ENCODE measurements at places on chromosomes 5 and 9. TPM values are rescaled to one million over a fixed set of nuclear protein-coding genes. Genes with fewer than 3 reads are reported as not detected.

Gene C6
- 3.5 TPM for total RNA-seq

Gene WDR38
- 0.79 TPM for total RNA-seq

Gene ASS1
- 93.0 TPM for total RNA-seq

Gene AQP7
- not detected for total RNA-seq

DNA sequence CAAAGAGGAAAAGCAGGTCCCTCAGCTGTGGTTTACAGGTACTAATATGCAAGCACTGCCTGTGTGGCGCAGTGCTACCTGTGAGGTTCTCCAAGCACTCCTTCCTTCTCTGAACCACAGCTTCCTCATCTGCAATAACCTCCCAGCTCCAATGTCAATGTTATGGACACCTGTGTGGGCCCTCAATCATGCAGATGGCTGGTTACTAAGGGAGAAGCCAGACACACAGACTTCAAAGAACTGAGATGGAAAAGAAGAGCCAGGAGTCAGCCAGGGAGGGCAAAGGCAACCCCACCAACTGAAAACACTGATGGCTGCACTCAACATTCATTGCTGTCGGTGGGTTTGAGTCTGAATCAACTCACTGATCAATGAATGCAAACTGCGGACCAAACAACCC lies 77.7 kb downstream of the NR6A1 start:
- no peak for DNase-seq
- no peaks in the 10 kb centered on the region for H3K36me3 ChIP-seq
- no peak overlapping the region for H3K4me3 ChIP-seq
- no peak overlapping the region for H3K27ac ChIP-seq

DNA sequence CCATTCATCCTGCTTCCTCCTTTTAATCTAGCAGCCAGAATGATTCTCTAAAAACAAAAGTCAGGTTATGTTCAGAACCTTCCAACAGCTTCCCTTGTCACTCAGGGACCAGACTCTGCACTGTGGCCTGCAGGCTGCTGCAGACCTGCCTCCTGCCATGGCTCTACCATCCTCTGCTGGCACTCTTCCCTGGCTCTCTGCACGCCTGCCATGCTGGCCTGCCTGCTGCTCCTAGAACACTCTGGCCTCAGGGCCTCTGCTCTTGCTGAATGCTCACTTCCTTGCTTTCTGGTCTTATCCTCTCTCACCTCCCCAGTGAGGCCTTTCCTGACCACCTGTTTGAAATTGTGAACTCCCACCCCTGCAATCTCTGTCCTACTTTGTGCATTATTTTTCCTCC lies 149.4 kb downstream of the CD180 start:
- H3K36me3 ChIP-seq = no peaks in the 10 kb centered on the region
- H3K4me3 ChIP-seq = no peak overlapping the region
- no peaks in the 10 kb centered on the region for H3K27me3 ChIP-seq
- H3K27ac ChIP-seq = no peak overlapping the region
- no peaks in the 10 kb centered on the region for H3K4me1 ChIP-seq
- no peak for DNase-seq

DNA sequence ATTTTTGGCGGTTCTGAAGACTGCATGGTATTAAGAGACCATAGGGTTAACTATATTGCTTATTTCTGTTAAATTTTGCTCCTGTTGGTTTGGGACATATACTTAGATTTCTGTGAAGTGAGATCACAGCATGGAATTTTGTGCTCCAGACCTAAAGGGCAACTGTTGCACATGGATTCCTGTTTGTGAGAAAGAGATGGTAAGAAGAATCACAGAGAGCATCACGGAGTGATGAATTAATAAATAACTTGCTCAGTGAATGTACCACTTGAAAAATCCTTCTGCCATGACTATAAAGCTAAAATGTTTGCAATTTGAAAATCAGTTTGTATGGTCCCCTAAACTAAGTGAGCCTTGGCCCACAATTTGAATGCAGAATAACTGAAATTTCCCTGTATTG lies 4.5 kb downstream of the PSAT1 start:
- H3K27me3 ChIP-seq = peaks cover 32% of the 10 kb centered on the region
- H3K4me3 ChIP-seq = no peak overlapping the region
- no peaks in the 10 kb centered on the region for H3K36me3 ChIP-seq
- H3K27ac ChIP-seq = no peak overlapping the region
- DNase-seq = no peak

DNA sequence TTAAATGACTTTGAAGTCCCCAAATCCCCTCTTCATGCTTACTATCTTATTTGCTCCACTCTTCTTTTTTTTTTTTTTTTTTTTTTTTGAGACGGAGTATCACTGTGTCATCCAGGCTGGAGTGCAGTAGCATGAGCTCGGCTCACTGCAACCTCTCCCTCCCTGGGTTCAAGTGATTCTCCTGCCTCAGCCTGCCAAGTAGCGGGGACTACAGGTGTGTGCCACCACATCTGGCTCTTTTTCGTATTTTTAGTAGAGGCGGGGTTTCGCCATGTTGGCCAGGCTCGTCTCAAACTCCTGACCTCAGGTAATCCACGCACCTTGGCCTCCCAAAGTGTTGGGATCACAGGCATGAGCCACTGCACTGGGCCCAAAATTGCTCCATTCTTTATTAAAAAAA lies 51.0 kb downstream of the ST8SIA4 start:
- no peak for DNase-seq
- no peak overlapping the region for H3K4me3 ChIP-seq
- no peaks in the 10 kb centered on the region for H3K4me1 ChIP-seq
- H3K27me3 ChIP-seq = no peaks in the 10 kb centered on the region
- H3K36me3 ChIP-seq = no peaks in the 10 kb centered on the region

DNA sequence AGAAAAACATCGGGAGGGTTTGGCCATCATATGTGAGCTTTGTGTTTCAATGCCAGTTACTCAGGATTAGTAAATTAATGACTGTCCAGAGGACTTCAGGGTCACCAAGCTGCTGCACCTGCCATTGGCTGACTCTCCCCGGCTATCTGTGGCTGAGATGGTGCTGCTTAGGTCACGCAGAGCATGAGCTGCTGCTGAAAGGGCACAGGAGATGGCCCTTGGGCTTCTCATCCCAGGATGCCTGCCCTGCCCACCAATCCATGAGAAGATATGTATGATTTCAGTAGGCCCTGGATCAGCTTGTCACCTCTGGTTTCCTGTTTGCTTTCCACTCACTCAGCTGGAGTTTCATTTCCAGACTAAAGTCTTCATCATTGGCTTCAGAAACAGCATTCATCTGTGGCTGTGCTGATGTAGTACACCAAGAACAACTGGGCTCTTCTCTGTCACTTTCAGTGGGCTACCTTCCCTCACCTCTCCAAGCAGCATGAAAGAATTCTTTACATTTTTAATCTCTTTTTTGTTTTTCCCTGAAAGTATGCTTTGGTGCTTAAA lies 2.4 kb upstream of the CATSPER3 start:
- no peaks in the 10 kb centered on the region for H3K4me1 ChIP-seq
- H3K4me3 ChIP-seq = no peak overlapping the region
- H3K27ac ChIP-seq = no peak overlapping the region
- no peak for DNase-seq
- no peaks in the 10 kb centered on the region for H3K27me3 ChIP-seq
- H3K36me3 ChIP-seq = no peaks in the 10 kb centered on the region

Data from uterus (tissue), 4 donors.